ENCODE measurements at places on chromosomes 7 and 10. TPM values are rescaled to one million over a fixed set of nuclear protein-coding genes. Genes with fewer than 3 reads are reported as not detected.

GRCh38 chr7:127447326-127447945, 54.9 kb upstream of the ZNF800 start:
- DNase-seq: no peak

DNA sequence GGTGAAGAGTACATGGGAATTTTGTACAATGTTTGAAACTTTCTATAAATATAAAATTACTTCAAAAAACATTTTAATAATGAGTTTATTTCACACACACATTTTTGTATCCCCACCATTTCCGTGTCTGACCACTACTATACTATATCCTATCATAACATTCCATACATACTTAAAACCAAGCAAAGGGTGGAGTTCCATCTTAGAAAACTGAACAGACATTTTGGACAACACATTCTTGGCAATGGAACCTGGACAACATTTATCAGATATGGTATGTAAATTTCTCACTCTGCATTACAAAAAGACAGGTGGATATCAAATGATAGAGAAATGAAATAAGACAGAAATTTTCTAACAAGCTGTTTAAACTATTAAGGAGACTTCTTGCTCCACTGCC, 168.9 kb downstream of the TWIST1 start:
- no peak for DNase-seq

- no peak for DNase-seq
Measured at GRCh38 chr10:110411047-110411410, 86.7 kb upstream of the DUSP5 start.

- DNase-seq: no peak
Measured at GRCh38 chr7:155073922-155074321, 3.8 kb downstream of the HTR5A start.

DNA sequence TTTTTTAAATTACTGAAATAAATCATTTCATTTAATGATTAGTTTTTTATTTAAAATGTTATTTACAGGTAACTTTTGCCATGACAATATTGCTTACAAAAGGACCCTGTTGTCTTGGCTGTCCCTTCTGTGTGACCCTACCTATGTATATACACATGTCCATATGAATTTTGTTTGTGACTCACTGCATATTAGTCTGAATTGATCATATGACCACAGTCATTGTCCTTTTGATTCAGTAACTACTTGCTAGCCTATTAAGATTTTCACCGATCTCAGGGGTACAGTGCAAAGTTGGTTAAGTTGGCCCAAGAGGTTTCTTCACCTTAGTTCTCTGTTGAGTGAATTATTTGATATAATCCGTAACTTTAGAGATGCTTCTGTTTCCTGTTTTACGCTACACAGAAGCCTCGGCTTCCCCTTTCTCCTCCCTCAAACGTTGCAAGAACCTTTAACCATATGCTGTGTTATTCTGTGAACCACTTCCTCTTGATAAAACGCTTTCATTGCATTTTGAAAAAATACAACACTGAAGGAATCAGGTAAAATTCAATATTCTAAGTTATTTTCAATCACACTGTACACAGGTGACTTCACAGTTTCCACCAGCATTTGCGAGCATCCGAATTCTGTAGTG, 43.9 kb downstream of the APBB1IP start:
- no peak for DNase-seq

DNA sequence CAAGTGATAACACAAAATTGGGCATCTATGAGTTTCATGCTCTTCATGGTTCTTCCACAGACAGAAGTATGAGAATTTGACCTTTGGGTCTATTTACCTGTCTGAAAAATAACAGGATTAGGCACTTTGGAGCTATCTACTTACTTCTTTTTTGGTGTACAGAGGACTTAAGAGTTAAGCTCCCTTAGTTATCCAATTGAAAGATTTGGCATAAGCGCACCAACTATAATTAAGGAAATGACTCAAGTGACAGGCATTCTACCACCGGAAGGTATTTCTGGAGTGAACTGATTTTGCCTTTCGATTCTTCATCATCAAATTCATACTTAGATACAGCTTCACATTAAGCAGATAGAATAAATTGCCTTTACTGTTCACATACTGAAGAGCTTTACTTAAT, 43.9 kb downstream of the IFIT5 start:
- DNase-seq: no peak

DNA sequence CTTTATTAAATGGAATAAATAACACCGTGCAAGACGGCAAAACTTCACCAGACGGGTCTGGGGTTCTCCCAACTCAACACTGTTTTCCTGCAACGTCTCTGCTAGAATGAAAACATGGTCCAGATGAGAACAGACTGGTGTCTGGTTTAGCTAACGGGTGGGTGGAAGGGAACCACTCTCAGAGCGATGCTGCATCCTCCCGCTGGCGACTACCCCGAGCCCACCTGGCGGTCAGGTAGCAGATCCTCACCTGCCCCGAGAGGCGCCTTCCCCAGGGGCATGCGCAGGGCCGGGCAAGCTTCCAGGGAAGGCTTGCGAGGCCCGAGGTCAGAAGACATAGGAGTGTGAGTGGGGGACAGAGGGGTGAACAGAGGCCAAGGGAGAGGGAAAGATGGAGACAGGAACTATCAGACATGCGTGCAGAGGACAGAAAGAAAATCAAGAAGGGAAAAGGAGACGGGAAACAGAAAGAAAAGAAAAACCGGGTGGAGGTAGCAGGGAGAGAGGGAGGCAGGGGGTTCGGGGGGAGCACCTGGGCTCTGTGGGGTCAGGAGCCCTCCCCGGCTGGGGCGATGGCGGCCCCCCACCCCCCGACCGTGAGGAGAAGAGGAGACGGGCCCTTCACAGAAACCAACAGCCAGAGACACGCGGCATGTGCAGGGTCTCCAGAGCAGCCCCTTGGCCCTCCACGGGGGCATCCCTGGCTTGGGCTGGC, 222.0 kb downstream of the MAD1L1 start:
- DNase-seq: peak; percentile 52

DNA sequence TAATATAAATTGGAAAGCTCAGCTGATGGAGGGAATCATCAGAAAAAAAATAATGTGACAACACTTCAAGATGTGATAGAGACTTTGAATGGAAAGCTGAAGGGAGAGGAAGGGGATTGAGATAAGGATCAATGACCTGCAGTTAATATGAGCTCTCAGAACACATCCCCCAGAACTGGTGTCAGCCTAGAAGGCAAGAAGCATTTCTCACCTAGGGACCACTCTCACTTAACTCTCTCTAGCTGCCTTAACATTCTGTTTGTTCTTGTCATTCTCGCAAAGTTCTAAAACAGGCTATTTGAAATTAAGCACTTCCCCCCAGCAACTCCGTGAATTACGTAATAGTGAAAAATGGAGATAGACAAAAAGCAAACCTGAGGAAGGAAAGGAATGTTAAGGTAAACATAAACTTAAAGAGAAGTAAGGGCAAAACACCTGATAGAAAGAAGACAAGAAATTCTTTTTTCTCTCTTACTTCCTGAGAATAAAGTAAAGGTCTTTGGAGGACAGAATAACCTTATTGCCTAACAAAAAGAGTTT, 1.2 kb upstream of the MPP7 start:
- DNase-seq: no peak

GRCh38 chr10:14036233-14036632, 294.5 kb downstream of the FRMD4A start:
- no peak for DNase-seq

DNA sequence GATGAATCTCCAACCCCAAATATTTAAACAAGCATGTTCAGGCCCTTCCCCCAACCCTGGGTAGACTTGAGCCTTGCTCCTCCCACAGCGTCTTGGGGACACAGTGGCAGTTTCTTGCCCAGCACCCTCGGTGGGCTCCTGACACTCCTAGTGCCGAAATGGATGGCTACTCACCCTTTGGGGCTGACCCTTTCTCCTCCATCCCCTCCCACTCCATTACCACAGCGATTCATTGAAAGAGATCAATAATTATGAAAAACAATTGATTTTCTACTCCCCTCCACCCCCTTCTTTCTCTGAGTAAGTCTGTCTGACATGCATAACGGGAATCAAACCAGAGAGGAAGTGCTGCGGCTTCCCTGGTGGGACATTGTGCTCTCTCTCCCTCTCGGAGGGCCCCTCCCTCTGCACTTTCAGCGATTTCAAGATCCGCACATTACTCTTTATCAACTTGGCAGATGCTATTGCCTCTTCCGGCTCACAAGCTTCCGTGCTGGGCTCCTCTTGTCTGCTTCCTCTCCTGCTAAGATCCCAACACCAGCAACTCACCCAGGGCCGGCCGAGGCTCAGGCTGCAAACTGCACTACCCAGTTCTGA, 79.0 kb upstream of the PLXNA4 start:
- peak; percentile 69 for DNase-seq

DNA sequence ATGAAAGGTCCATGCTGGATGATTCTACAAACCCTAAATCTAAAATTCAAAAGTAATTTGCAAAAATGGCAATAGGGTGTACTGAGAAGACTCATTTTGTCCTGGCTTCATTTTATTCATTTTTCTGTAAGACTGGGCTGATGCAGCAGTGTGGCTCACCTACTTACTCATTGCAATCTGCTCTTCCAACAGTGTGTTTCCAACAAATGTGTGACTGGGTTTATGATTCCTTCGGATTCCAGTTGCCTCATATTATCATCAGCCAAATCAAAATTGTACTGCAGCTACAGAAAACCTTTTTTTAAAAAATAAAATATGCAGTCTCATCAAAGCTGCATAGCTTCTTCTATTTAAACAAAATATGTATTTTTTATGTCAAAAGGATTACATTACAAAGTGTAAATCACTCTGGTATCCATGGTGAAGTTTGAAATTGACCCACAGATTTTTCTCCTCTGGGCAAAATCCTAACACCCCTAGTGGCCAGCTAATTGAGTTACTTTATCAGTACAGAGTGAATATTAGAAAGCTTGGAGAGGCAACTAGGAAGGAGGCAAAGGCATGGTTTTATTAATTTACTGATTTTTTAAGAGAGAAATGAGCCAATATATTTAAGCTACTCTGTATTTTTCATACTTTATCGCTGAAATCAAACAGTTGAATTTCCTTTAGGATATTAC, 390.3 kb downstream of the MAGI2 start:
- DNase-seq: no peak

GRCh38 chr10:122154545-122155366, 116.3 kb upstream of the BTBD16 start:
- peak; percentile 85 for DNase-seq

DNA sequence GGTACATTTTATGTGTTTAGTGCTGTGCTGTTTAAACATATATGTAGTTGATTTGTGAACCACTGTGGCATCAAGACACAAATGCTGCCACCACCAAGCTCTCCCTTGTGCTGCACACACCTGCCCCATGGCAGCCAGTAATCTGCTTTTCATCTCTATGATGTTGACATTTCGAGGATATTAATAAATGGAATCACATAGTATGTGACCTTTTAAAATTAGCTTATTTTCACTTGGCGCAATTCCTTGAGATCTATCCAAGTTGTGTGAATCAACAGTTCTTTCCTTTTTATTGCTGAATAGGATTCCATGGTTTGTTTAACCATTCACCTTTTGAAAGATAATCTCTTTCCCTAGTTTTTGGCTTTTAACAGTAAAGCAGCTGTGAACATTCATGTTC, 73.1 kb downstream of the BMPR1A start:
- no peak for DNase-seq

RBP3 gene
- total RNA-seq: not detected

- DNase-seq: peak; percentile 51
Measured at GRCh38 chr7:56256108-56256507, 139.9 kb upstream of the NUPR2 start.

AHR gene
- 65.8 TPM for total RNA-seq

- DNase-seq: no peak
Measured at GRCh38 chr10:93412801-93413200, 69.3 kb downstream of the MYOF start.

DNA sequence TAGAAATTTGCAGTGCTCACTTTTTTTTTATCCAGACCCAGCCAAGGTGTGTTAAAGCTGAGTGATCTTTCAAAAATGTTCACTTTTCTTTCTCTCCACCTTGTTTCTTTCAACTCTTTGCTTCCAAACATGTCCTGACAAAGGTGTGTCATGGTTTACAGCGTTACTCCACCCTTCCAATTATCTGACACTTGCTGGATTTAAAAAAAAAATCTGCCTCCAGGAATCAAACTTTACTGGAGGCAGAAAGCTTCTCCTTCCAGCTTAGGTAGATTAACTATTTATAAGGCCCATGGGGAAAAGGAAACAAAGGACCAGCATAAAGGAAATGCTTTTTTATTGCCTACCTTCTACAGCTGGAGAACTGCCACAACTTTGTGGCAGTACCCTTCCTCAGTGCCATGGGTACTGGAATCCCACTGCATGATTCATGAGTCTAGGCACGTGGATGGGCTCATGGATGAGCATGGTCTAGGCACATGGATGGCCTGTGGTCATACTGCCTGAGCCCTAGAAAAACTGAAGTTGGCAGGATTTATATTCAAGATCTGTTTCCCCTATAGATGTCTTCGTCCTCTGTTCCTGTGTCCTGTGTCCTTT, at the start of gene COL17A1:
Gene COL17A1 (minus strand): TSS at position 80 of the 600 bp plus-strand sequence. CDS start 5,207 bp downstream, outside the sequence.
- DNase-seq: no peak

DNA sequence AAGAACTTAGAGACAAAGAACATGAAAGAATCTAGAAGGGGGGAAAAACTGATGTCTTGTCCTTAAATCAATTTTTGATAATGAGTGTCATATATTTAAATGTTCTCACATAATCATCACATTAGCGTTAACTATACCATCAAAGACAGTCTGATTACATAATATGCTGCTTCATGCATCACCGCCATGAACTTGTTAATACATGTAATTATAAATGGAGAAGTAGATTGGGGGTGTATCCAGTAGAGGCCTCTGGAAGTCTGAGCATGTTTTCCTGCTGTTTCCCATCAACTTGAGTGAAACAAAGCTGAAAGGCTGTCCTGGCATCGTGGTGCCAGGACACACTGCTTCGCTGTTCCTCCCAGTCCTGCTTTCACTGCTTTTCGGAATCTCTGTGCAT, 48.2 kb downstream of the PRLHR start:
- DNase-seq: no peak

GRCh38 chr7:15737601-15738000, 51.1 kb upstream of the MEOX2 start:
- DNase-seq: no peak

DNA sequence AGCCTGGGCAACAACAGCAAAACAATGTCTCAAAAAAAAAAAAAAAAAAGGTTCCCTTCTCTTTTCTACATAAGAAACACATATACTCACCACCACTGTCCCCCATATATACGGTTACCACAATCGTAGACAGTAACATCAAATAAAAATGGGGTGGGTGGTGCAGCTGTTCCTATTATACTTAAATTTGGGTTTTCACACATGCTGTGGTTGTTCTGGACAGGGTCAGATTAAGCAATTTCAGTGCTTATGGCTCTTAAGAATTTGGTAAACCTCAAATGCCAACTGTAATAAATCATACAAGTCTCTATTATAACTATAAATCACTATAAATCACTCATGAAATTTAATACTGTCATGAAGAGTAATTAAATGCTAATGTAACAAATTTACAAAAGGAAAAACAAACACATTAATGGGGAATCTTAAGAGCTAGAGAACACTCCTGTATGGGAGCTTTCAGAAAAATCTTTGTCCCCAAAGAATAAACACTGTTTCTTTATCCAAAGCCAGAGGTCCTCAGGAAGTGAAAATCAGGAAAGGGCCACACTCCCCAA, 143.6 kb downstream of the GLI3 start:
- DNase-seq: no peak

CTBP2 gene
- 85.7 TPM for total RNA-seq

BLOC1S2 gene
- total RNA-seq: 21.9 TPM

All from aorta (tissue), 5 donors.